ENCODE measurements at places on chromosomes 4 and X.

DNA sequence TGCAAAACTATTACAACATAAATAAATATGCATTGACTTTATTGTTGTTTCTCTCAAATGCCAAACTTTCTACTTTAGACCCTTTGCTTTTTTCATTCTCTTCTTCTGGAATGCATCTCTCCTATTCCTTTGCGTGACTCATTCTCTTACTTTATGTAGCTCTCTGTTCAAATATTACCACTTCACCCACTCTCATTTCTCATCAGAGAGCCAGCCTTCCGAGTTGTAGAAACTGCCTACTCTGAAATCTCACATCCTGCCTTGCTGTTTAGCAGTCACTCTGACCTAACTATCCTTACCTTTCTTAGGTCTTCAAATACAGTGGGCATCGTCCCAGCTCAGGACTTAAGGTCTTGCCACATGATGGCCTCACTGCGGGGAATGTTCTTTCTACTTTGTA lies 143.5 kb downstream of the GALNTL6 start:
- DNase-seq, result no peak

GRCh38 chr4:7813674-7814073 lies 126.0 kb downstream of the AFAP1 start:
- peak; percentile 49 for DNase-seq

- no peak for DNase-seq
Observed at GRCh38 chrX:52380993-52381392, 12.2 kb downstream of the XAGE2 start.

- no peak for DNase-seq
Observed at GRCh38 chr4:153258750-153259149, 54.5 kb downstream of the TRIM2 start.

- DNase-seq, result no peak
Observed at GRCh38 chrX:153821066-153821465, 9.3 kb downstream of the PDZD4 start.

DNA sequence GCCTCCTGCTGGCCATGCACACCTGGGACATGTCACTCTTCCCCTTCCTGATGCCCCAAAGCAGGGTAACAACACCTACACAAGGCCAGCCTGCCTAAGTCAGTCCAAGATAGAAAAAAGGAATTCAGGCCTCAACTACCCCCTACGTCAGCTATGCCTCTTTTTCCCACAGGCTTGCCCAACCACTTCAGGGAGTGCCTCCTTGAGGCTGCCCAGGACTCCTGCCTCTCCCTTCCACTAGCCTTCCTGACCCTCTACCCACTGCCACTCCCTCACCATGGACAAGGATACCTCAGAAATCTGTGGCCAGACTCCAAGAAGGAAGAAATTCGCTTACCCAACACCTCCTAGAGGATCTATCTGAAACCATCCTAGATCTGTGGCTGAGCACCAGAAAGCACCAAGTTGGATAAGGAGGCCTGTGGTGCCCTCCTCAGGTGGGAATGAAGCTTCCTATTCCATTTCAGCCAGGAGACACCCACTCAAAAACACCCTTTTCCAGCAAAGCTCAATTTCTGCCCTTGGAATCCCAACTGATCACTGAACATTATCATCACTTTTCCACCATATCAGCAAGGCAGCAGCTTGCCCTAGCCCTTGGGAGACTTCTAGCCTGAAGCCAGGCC lies 1.8 kb downstream of the KDM5C start:
- DNase-seq, result peak; percentile 4

DNA sequence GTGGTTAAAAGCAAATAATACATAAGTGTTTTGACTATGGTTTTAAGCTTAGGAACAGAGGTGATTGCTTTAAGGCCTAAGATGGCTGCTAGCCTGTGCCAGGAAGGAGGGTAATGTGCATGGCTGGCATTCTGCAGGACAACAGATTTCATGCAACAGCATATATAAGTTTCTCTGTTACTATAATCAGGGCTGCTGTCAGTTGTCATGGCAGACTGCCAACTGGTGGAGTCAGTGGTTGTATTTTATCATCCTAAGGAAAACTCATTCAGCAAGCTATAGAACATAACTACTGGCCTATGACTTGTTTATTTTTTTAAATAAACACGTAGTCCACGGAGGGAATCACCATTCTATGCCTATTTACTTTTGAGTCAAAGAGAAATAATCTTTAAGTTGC lies 77.7 kb upstream of the DCAF8L1 start:
- DNase-seq, result peak; percentile 0

DNA sequence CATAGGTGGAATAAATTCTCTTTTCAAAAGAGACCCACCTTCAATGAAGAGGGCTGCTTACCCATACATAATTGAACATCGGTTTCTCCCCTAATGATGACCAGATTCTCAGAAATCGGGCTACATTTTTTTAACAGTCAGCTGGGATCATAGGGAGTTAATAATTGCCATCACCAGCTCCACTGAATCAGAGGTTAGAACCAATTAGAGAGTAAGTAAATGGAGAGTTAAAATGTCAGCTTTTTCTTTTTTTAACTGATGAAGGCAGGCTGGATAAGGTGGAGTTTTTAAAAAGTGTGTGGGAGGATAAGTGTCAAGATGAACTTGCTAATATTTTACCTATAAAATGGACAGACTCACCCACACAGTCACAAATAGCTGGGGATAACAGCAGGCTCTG lies 584.5 kb upstream of the NR3C2 start:
- no peak for DNase-seq

GRCh38 chrX:12327836-12328235 lies 189.6 kb downstream of the FRMPD4 start:
- DNase-seq, result no peak

DNA sequence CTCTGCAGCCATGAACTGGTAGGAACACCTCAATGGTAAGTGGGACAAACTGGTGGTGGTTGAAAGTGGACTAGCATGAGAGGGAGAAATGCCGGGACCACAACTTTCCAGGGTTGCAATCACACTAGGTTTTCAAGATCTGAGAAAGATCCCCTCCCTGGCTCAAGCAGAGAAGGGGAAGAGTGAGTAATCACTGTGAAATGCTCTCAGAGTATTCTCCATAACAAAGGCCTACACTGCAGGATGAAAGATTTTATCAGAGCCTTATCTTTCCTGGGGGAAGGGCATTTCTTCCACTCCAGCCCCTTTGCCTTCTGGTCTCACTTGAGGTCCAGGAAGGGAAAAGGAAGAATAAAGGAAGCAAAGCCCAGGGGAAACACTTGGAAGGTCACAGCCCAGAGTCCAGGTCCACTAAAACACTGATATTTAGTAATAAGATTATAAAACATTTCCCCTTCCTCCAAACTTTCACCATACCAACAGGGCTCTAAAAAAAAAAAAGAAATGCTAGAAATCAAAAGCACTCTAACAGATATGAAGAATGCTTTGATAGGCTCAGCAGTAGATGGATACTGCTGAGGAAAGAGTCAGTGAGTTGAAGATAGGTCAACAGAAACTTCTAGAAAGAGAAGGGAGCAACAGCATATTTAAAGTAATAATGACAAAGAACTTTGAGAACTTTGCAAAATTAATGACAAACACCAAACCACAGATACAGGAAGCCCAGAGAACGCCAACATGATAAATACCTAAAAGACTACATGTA lies 95.9 kb downstream of the WDFY3 start:
- DNase-seq, result peak; percentile 78
